ENCODE measurements at places on chromosomes 5 and 9. TPM values are rescaled to one million over a fixed set of nuclear protein-coding genes. Genes with fewer than 3 reads are reported as not detected.

The ZNF618 gene
- 2.3 TPM for total RNA-seq

- DNase-seq, result no peak
Measured at GRCh38 chr9:13027879-13028278, 251.6 kb downstream of the MPDZ start.

GRCh38 chr5:167065794-167066193 is 1225.7 kb upstream of the WWC1 start:
- no peak for DNase-seq

DNA sequence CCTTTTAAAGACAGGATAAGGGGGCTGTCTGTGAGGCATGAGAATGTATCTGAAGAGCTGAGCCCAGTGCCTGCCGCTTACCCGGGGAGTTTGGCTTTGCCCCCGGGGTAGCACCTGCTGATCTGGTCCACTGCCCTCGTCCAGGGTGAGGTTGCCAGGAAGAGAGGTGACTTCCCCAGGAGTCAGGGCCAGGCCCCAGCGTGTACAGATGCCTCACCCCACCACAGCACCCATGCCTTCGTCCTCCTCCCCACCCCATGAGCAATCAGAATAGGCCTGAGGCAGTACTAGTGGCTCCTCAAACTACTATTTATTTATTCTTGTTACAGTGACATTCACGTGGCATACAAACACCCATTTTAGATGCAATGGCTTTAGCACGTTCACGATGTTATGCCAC is 15.7 kb upstream of the AIF1L start:
- no peak for DNase-seq

DNA sequence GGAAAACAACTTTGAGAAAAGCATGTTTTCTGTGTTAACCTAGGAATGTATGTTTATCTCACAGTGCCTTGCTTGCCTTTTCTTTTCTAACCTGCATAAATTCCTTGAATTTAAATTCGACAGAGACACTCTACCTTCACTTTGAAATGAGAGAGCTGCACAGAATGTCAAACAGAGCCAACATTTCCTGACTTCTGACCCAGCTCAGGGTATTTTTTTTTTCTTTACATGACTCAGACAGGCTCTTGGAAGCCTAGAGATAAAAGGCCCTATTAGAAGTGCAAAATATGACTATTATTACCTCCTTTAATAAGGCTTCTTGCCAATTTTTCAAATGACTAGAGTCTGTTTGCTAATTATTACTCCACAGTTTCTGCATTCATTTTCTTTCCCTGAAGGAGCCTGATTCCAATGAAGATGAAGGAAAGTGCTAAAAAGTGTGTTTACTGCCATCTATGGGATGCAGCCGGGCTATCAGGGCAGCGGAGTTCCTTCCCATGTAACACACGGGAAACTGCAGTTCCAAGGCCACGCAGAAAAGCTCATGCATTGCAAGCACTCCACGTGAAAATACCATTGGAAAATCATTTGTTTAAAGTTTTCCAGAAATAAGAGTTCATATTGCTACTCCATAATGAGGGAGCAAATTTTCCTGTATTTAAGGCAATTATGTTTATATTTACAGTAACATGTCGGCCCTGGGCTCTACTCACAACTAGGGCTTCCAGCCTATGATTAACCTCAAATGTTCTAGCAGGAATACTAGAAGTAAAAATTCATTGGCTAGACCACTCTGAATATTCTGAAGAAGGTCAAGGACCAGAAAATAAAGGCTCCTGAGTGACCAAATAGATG is 485.6 kb downstream of the ZSWIM6 start:
- peak; percentile 77 for DNase-seq

DNA sequence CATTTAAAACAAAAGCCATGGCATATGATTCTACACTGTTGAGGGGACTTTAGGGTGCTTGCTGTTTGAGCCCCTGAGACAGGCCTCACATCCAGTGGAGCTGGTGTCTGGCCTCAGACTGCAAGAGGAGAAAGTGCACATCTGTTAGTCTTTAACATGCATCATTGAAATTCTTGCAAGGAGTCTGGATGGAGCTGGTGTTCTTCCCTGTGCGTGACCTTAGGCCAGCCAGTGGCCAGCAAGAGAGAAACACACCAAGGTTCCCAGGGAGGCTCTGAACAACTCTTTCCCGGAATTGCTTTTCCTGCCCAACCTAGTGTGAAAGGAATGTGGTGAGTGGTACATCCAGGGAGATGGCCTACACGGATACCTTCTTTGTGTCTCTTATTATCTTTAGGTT is 282.8 kb upstream of the TNC start:
- DNase-seq, result peak; percentile 60

DNA sequence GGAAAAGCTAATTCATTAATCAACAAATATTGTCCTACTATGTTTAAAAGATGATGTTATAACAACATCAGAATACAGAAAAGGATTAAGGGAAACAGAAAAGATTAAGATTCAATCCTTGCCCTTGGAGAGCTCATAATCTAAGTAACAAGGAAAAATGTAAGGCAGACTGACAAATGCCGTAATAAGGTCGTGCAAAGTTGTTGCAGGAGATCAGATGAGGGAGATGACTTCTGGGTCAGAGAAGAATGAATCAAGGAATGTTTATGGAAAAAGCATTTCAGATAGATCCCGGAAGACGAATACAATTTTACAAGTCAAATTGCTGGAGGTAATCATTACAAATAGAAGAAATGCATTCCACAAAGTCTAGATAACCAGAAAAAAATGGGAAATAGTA is 6.4 kb downstream of the ADAMTS6 start:
- DNase-seq, result no peak

All from GM23248 (cell line).